CD4-positive, alpha-beta T cell treated with Interleukin-17A for 1 hour (primary cell): ENCODE measurements at places on chromosomes 4 and X.

DNA sequence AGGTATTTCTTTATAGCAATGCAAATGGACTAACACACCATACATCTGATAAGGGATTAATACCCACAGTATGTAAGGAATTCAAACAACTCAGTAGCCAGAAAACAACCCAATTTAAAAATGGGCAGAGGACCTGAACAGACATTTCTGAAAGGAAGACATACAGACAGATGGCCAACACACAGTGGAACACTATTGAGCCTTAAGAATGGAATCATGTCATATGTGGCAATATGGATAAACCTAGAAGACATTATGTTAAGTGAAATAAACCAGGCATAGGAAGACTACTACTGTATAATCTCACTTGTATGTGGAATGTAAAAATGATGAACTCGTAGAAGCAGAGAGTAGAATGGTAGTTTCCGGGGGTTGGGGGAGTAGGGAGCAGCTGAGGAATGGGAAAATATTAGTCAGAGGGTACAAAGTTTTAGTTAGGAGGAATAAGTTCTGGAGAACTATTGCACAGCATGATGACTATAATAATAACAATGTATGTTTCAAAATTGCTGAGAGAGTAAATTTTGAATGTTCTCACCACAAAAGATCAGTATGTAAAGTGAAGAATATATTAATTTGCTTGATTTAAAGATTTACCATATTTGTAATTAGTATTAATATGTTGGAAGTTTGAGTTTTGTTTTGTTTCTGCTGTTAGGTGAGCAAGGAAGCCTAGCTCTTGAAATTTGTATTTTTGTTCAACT is 25.2 kb downstream of the WDR44 start:
- DNase-seq: no peak

GRCh38 chr4:7183161-7183560 is 9.2 kb upstream of the SORCS2 start:
- DNase-seq: no peak

DNA sequence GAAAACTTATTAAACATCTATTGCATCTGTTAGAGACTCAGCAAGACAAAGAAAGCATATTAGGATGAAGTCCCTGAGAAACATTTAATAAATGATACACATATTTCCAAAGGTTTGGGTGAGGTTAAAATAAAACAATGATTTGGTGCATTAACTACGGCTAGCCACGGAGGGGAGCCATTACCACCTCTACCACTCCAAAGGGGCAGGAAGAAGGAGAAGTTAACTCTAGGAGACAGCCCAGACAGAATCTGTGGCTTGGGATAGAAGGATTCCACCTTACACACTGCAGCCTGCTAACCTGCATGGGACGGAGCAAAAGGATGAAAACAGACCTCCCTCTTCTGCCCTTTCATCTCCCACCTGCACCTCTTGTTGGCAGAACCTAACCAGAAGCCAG is 189.1 kb upstream of the C1QTNF7 start:
- peak; percentile 29 for DNase-seq

- no peak for DNase-seq
These were observed 30.7 kb upstream of the ATP6AP2 start for GRCh38 chrX:40550066-40550465.

- no peak for DNase-seq
These were observed 56.5 kb upstream of the NKX1-1 start for GRCh38 chr4:1462768-1463075.
